Stimulated activated CD8-positive, alpha-beta memory T cell treated with anti-CD3 and anti-CD28 coated beads, Interleukin-15, amount 100 ng/mL, for 1 hour (primary cell): ENCODE measurements at places on chromosomes 2 and 18.

GRCh38 chr2:108447947-108448677 is 894 bp upstream of the GCC2 start:
- DNase-seq, result no peak

DNA sequence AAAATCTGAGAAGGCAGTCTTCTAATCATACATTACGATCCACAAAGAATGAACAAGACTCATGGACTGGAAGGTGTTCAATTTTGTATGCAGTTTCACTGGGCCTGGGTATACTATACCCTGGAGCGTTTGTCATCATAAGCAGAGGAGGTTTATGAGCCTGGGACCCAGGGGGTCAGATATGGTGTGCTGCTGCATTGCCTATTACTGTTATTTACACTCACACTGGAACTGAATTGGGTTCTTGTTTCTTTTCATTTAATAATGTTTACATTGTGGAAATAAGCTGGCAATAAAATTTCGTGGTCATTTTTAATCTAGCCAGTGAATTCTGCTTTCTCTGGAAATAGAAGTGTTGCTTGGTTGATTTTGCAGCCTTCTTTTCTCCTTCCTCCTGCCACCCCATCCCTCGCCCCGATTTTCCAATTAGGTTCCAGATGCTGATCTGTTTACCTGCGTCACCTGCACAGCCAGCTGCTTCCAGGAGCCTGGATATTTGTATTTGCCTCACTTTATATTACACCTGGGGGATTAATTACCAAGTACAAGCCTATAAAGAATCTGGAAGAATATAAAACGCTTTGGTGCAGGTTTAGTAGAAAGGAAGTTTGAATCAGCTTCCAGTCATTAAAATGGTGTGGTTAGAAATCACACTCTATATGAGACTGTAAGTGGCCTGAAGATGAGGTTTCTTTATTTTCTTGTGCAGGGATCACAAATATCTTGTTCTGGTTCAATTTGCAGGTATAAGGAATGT is 234.4 kb downstream of the SOCS6 start:
- DNase-seq, result no peak

GRCh38 chr2:119338826-119339561 is 27.6 kb downstream of the C2orf76 start:
- peak; percentile 15 for DNase-seq

- no peak for DNase-seq
Observed at GRCh38 chr2:42984617-42985016, 192.2 kb upstream of the HAAO start.

DNA sequence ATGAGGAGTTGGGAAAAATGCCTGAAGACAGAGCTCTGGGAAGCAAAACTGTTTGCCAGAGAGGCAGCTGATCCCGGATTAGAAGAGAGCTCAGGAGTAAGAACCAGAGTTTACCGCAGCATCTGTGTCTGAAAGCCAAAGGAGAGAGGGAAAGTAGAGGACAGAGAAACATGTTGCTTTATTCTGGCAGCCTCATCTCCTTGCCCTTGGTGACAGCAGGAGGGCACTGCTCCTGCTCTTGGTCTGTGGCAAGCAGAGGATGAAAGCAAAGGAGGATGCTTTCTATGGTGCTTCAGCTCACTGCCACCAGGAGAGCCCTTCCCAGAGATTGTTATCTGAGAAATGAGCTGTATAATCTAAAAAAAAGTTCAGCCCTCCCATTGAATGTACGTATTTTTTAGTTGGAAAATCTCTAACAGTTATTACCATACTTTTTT is 7.7 kb downstream of the SLC1A4 start:
- DNase-seq, result no peak

DNA sequence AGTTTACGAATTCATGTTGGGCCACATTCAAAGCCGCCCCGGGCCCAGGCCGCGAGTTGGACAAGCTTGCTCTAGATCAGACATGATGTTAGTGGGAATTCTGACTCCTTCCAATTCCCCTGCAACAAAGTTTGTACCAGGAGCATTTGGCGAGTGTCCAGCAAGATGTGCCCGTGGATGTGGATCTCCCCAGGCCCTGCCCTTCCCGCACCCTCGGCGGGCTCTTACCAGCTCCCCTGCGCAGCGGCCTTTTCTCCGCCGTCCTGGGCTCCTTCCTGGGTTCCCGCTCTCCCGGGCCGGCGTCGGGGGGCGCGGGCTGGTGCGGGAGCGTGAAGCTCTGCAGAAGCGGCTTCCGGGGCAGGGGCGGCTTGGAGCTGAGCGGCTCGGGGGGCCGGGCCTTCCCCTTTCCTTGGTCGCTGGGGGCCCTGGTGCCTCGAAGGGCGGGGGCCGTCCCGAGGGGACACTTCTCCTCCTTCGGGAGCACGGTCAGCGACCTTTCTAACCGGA is 90.8 kb upstream of the MGAT4A start:
- no peak for DNase-seq

- DNase-seq, result no peak
Observed at GRCh38 chr2:3608373-3609278, 13.7 kb downstream of the COLEC11 start.

DNA sequence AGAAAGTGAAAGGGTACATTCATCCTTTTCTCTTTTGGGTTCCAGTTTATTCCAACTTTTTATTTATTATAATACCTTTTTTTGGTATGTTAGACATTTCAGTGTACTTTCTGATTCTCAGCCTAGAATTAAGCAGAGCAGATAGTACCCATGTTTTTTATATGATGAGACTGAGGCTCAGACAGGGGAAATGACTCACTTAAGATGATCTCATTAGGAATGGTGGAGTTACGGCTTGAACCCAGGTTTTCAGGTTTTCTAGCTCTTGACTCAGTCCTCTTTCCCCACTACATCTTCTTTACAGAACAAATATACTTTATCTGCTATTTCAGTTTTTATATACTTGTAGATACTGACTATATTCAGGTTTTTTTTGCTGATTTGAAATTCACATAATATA is 51.7 kb upstream of the OTX1 start:
- DNase-seq, result no peak

GRCh38 chr2:112026509-112026908 is 28.6 kb upstream of the TMEM87B start:
- no peak for DNase-seq

- DNase-seq, result no peak
Observed at GRCh38 chr2:167480232-167480985, 592.1 kb downstream of the XIRP2 start.

DNA sequence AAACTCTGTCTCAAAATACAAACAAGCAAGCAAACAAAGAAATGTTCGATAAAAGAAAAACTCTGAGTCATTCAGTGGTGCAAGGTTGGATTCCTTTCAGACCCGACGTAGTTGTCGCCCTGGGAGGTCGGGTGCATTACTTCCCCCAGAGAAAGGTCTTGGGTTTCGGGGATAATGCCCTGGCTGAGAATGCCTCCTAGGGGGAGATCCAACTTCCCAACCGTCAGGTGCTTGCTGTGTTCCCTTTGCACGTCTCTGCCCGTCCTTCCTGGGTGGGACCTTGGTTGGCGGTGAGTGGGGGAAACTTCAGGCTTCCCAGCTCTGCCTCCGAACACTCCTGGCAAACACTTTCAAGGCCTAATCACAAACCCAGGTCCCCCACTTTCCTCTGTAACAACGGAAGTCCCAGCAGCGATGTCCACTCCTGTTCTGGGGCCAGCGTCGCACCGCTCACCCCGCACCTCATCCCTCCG is 609 bp downstream of the TPGS2 start:
- no peak for DNase-seq

GRCh38 chr2:140627136-140627535 is 1503.7 kb downstream of the LRP1B start:
- DNase-seq, result no peak

DNA sequence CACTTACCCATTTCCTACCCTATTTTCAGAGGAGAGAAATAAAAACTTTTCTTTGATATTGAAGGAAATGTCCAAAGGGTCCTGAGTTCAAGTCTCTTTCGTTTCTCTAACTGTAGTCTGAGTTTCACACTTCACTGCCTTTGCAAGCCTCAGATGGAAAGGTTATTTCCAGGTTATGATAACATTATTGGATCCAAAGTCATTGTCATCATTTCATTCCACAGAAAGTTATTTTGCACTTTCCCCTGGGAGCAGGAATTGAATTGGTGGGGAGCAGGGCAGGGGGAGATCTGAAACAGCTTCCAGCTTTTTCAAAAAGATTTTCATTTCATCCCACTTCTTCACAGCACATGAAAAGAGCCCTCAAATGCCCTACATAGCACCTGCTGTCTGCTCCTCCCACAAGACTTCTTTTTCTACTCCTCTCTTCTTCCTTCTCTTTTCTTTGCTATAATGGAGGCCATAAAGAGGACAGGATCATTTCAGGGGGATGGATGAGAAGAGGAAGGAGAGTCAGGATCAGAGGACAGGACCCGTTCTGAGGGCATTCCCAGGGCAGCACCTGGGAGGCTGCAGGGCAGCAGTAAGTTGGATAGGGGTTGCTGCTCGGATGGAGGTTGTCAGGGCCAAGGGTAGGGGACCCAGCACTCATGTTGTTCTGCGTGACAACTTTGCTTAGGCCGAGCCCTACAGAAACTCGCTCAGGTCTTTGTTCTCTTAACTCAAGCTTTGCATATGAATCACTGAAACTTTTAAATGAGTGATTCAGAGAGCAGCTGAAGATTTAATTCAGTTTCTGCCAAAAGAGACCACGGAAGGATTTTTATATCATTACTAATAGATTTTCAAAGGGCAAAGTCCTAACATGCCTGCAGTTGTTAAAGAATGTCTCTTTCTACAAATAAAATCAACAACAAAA is 11.4 kb upstream of the GALNT5 start:
- no peak for DNase-seq

- no peak for DNase-seq
Observed at GRCh38 chr2:402206-402605, 114.3 kb upstream of the ALKAL2 start.

GRCh38 chr2:85662899-85663593 is 5.0 kb downstream of the SFTPB start:
- DNase-seq, result no peak

- no peak for DNase-seq
Observed at GRCh38 chr2:96502891-96503636, 2.1 kb downstream of the NEURL3 start.

DNA sequence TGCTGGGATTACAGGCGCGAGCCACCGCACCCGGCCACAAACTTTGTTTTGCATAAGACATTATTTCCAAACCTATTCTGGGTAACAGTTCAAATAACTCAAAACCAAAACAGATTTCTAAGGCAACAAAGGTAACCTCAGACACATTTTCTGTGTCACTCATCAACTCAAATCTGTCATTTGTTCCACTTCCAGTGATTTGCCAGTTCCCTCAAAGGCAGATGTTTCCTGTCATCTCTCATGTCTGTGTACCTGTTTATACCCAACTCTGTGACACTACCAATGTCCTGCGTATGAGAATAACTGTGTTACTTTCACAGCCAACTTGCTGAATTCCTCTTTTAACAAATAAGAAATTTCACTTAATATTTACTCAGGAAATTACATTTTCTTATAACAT is 54.4 kb downstream of the SCN3A start:
- no peak for DNase-seq
